ENCODE measurements at places on chromosomes 6 and 20.
A peak's percentile ranks its signal among the peaks of the same experiment; 100 is the strongest.

- peak; percentile 8 for DNase-seq
Measured at GRCh38 chr6:97669191-97670031, 386.4 kb upstream of the MMS22L start.

DNA sequence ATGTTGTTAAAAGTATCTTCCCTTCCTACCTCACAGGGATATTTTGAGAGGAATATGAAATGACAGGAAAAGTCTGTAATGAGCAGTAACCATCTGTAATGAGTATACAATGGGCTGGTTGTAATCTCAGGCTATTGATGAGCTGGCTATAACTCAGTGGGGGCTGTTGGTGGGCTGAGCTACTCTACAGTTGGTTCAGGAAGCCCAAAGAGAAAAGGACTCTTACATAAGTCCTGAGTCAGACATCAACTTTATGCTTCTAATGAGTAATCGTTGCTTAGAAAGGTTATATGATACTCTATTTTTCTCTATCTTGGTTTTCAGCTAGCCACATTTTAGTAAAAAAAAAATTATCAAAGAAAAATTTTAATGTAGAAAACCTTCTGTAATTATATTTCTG is 26.4 kb downstream of the ZNF391 start:
- no peak for DNase-seq

DNA sequence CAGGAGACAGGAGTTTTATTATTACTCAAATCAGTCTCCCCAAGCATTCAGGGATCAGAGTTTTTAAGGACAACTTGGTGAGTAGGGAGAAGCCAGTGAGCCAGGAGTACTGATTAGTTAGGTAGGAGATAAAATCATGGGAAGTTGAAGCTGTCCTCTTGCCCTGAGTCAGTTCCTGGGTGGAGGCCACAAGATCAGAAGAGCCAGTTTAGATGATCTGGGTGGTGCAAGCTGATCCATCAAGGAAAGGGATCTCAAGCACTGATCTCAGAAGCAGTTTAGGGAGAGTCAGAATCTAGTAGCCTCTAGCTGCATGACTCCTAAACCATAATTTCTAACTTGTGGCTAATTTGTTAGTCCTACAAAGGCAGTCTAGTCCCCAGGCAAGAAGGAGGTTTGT is 706.5 kb upstream of the MAP3K7 start:
- DNase-seq = no peak

DNA sequence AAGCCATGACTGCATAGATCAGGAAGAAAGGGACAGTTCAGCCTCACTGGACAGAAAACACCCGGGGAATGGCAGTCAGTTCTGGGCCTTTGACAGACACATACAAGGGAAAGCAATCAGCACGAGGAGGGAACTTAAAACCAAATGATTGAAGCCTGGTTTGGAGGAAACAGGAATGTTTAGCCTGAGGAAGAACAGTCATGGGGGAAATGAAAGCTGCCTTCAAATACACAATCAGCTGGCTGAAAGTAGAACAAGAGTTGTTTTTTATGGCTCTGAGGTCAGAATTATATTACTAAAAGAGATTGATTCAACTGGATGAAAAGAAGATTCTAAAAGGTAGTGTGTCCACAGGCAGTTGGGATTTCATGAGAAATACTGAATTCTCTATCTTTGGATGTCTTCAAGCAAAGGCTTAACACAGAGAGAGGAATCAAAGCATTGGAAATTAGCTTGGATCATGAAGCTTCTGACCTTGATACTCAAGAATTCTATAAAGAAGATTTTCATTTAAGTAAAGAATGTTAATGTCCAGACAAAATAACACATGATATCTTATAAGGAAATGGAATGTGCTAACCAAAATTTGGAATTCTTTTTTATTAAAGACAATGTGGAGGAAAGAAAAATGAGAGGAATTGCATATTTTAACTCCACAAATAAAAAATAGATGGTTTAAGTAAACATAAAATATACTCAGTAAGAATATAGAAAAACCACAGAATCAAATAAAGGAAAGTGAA is 216.6 kb downstream of the IBTK start:
- DNase-seq = no peak

GRCh38 chr20:52129611-52130010 is 62.0 kb downstream of the ZFP64 start:
- no peak for DNase-seq

GRCh38 chr20:50343125-50343489 is 152.5 kb downstream of the CEBPB start:
- no peak for DNase-seq

DNA sequence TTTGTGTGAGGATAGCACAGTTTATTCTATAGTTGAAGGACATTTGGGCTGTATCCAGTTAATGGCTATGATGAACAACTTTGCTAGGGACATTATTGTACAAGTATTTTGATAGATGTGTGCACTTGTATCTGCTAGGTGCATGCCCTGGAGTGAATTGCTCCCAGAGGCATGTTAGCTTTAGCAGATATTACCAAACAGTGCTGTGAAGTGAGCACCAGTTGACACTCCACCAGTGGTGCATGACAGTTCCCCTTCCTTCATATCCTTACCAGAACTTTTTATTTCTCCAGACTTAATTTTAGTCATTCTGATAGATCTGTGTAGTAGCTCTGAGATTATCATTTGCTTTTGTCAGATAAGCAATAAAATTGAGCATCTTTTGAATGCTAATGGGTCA is 48.9 kb upstream of the ENPP5 start:
- DNase-seq = no peak

DNA sequence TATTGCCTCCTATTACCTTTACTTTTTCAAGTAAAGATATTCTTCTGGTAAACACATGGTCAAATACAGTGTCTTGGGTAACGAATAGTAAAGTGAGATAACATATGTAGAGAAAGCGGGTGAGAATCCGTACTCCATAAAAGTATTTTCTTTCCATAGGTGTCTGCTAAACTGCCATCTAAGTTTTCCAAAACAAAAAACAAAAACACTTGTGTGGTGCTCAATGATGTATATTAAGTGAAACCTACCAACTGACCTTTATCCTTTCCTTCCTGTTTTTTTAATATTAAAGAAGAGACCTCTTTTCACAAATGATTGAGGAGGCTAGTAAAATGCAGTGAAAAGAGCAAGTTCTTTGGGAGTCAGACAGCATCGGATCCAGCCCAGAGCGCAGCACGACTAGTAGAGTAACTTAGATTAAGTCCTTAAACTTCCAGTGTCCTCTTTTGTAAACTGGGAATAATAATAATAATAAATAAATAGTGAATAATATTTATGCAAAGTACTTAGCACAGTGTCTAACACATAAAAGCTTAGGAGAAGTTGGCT is 437 bp upstream of the CDKAL1 start:
- DNase-seq = no peak

GRCh38 chr20:1087311-1087905 is 31.0 kb upstream of the PSMF1 start:
- DNase-seq = no peak

DNA sequence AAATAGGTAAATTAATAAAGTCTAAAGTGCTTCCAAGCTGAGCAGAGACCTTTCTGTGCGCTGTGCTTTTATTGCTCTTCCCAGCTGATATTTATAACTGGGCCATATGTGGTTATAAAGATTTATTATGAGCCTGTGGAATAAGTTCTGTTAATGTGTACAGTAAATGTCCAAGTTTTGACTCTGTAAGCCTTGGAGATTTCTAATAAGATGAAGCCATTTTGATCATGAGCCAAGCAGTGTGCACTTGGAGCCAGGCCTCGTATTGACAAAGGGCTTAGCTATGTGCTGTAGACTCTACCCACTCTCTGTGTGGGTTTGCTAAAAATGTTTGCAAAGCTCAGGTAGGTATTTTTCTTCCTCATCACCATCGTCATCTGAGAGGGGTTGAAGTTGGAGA is 361.1 kb downstream of the FOXA2 start:
- no peak for DNase-seq

- no peak for DNase-seq
Measured at GRCh38 chr6:72040111-72040510, 153.8 kb downstream of the RIMS1 start.

DNA sequence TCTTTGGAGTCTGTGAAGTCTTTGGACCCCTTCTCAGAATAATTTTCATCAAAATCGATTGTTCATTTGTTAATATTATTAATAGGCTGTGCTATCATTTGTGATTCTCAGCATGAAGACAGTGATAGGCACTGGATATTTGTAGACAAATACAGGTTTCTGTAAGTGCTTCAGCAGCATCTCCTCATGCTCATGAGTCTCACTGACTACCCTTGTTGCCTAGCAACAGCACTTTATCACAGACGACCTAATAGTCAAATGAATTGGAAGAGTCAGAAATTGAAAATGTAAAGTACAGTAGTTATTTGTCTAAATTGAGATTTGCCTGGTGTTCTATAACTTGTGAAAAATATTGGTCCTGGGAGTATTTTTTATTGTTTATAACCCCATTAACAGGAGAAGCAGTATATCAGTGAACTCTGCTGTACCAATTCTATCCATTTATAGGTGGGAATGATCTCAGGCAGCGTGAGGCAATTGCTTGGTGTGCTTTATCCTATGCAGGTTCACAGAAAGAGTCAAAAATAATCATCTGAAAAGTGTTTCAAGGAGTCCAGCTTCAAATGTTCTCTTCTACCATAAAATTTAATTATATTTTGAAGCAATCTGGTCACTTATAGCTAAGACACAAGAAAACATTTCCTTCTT is 684.6 kb downstream of the RFPL4B start:
- no peak for DNase-seq

DNA sequence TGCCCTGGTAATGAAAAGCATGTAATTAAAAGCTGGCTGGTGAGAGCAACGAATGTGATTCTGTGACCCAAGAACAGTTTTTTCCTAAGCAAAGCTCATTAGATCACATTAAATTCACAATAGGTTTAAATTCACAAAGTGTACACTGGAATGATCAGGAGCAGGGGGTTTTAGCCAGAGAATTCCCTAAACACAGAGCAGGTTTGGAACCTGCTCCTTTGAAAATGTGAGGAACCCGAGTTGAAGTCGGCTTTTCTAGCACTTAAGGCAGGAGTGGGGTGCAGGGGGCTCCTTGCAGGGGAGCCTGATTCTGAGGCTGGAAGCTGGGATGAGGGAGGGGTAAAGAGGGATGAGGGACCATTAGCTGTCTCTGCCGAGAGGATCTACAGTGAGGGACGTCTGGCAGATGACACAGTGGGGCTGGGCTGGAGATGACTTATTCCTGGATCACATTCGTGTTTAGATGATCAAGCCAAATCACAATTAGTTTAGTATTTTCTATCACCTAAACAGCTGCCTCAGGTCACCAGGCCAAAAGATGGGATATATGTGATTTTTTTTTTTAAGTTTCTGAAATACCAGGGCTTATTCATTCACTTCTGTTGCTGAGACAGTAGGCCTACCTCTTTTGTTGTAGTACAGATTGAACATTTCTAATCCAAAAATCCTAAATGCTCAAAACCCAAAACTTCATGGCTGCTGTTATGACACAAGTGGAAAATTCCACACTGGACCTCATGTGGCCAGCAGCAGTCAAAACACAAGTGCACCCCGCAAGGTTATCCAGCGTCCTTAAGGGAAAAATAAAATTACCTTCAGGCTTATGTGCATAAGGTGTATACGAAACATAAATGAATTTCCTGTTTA is 93.1 kb upstream of the HIVEP1 start:
- DNase-seq = no peak

DNA sequence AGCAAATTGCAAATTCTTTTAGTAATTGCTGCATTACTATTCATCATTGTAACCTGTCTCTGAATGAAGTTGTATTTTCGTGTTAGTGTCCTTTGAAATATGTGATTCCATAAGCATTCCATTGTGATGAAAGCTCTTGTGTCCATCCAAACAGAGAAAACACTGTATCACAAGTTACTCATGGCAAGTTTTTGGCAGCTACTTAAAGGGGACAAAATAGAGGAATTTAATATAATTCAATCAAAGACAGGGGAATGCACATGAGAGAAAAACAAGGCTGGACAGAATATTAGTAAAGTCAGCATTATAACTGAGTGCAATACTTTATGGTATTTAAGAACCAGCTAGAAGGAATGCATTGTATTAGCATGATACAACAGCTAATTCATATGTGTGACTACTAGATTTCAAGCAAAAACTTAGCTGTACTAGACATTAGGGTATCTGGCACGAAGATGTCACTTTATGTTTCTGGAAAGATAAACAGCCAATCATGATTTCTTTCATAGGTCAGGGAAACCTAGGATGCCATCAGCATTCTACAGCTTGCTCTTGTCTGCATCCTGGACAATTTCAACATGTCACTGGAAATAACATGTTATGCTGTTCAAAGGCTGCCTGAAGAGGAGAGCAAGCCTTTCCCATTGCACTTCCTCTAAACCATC is 270.6 kb upstream of the MARCKS start:
- DNase-seq = no peak

GRCh38 chr6:7150381-7151064 is 42.8 kb downstream of the RREB1 start:
- DNase-seq = no peak

DNA sequence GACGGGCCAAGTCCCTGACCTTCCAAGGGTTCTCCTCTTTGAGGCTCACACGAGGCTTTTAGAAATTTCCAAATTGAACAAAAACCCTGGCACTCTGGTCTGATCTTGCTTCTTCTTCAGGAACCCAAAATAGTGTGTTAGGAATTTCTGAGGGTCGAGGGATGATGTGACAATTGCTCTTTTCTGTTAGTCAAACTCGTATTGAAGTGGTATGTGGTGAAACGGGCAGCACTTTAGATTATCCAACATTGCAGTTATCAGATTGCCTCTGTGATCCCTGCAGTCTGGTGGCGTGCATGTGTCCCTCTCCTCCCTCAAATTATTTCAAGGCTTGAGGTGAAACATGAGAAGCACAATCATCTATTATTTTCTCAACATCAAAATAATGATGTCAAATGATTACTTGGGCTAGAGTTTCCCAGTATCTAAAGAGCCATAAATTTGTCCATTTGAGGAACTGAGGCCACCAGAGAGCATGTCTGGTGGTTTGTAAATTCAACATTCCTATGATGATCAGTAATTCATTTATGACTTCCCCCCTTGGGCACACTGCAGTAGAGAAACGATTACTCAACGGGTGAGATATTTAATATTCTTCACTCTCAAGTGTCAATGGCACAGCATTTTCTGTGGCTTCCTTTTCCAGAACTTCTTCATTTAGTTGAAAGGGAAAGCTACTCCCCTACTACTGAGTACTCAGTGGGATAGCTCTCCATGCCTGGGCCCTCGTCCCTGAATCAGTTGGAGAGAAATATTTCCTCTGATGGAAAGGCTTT is 308.6 kb upstream of the MAP3K7 start:
- DNase-seq = no peak

DNA sequence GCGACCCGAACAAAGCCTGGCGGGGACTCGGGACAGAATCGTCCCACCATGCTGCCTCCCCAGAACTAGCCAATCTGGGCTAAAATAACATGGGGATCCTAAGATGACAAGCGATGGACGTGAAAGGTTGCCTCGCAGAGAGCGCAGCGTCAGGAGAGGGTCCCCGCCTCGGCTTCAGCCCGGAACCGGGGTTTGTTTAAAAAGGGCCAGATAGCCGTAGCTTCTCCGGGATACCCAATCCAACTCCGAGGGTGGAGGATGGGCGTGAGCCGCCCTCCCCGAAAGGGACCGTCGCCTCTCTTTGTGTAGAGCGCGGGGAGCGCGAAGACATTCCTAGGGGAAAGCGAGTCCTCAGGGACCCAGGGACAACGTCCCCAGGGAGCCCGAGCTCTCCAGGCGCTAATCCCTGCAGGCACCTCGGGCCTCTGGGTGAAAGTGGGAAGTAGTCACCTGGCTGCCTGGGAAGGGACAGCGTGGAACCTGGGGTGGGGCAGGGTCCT is 643 bp downstream of the CD24 start:
- no peak for DNase-seq
